ENCODE measurements at places on chromosomes 5 and 9.

- no peak for DNase-seq
Measured at GRCh38 chr5:83375049-83375745, 96.3 kb upstream of the VCAN start.

DNA sequence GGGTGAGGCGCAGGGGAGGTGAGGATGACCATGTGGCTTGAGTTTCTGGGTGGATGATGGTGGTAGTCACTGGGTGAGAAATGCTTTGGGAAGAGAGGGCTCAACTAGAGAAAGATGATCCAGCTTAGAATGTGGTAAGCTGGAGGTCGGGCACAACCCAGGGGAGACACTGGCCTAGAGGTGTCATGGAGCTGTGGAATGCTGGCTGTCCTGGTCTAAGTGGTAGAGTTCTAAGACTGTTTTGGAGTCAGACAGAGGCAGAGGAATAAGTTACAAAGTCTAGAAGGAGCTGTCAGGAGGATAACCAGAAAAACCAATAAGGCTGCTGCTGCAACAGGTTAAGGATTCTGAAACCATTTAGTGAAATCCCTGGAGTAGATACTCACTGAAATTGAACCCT, 19.2 kb upstream of the ACSL6 start:
- no peak for DNase-seq

DNA sequence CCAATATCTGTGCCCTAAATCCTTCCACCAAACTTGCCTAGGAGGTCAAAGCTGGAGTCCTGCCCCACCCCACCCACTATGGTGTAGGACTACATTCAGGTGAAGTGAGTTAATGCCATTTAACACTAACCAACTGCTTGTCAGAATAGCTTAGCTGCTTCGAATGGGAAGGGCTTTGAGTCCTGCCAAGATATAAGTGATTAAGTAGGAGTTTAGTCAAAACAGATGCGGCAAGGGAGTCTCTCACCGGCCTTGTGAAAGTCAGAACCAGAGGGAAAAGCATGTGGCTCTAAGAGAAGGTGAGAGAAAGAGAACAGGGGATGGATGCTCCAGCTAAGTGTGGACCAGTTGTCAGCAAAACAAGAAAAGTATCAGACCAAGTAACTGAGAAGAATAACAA, 132.6 kb downstream of the SPOCK1 start:
- DNase-seq, result no peak

DNA sequence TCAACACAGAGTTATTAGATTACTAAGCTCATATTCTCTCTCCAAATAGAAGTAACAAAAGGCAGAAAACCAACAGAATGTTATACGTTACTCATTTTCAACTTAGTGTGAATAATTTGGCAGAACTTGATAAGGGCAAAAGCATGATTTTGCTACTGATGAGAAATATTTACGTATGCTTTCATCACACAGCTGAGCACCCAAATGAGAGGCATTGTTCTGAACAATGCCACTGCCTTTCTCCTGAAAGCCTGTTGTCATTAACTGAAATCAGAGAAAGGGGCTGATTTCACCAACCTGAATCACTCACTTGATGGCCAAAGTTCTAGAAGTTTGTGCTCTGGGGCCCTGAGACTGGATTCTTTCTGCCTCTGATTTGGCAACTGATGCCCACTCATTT, 367.5 kb upstream of the PTGER4 start:
- no peak for DNase-seq

GRCh38 chr5:154097031-154097430, 58.3 kb downstream of the MFAP3 start:
- no peak for DNase-seq
